ENCODE measurements at places on chromosomes 11 and 22. TPM values are rescaled to one million over a fixed set of nuclear protein-coding genes. Genes with fewer than 3 reads are reported as not detected.

CHST1 gene
- total RNA-seq = 0.63 TPM

MYBPC3 gene
- total RNA-seq = not detected

TRIM6 gene
- 6.1 TPM for total RNA-seq

SHANK3 gene
- total RNA-seq = 2.3 TPM

OR51I1 gene
- total RNA-seq = not detected

LINC01488 gene
- total RNA-seq = not detected

GPR83 gene
- total RNA-seq = not detected

MICALL1 gene
- total RNA-seq = 38.4 TPM

MS4A15 gene
- not detected for total RNA-seq

JAML gene
- not detected for total RNA-seq

POU2AF1 gene
- not detected for total RNA-seq

MRPL49 gene
- total RNA-seq = 56.3 TPM

OR4D5 gene
- not detected for total RNA-seq

OTOG gene
- total RNA-seq = not detected

BTBD18 gene
- total RNA-seq = not detected

IFITM5 gene
- not detected for total RNA-seq

OR10W1 gene
- total RNA-seq = not detected

KMT5B gene
- 10.8 TPM for total RNA-seq

C22orf42 gene
- not detected for total RNA-seq

OR10D3 gene
- not detected for total RNA-seq

ZP1 gene
- 0.16 TPM for total RNA-seq

WBP2NL gene
- 0.38 TPM for total RNA-seq

PLAAT3 gene
- total RNA-seq = 101 TPM

KIF18A gene
- 4.3 TPM for total RNA-seq

CRYAB gene
- 12.7 TPM for total RNA-seq

KRTAP5-9 gene
- total RNA-seq = 0.33 TPM

MED17 gene
- total RNA-seq = 31.8 TPM

AAMDC gene
- total RNA-seq = 16.1 TPM

SPINDOC gene
- 24.2 TPM for total RNA-seq

PGA4 gene
- total RNA-seq = not detected

PAMR1 gene
- 10.0 TPM for total RNA-seq

SYT13 gene
- 5.5 TPM for total RNA-seq

Measured in mesangial cell (primary cell).